GM13977 (cell line): ENCODE measurements at places on chromosomes 13 and 19.

DNA sequence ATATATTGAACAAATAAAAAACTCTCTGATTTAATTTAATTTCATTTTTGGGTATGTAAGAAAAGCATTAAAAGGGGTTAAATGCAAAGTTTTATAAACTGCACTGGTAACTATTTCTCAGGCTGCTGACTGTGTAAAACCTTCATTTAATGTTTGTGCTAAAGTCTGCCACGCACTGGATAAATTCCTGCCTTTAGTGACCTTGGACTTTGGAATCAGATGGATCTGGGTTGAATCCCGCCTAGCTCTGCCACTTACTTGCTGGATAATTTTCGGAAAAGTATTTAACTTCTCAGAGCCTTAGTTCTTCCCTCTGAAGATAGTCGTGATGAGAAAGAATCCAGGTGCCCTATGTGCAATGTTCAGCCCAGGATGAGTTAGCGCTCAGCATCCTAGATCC is 58.6 kb downstream of the RASL11A start:
- no peak for DNase-seq

GRCh38 chr13:33547035-33547434 is 261.5 kb upstream of the STARD13 start:
- DNase-seq, result no peak

DNA sequence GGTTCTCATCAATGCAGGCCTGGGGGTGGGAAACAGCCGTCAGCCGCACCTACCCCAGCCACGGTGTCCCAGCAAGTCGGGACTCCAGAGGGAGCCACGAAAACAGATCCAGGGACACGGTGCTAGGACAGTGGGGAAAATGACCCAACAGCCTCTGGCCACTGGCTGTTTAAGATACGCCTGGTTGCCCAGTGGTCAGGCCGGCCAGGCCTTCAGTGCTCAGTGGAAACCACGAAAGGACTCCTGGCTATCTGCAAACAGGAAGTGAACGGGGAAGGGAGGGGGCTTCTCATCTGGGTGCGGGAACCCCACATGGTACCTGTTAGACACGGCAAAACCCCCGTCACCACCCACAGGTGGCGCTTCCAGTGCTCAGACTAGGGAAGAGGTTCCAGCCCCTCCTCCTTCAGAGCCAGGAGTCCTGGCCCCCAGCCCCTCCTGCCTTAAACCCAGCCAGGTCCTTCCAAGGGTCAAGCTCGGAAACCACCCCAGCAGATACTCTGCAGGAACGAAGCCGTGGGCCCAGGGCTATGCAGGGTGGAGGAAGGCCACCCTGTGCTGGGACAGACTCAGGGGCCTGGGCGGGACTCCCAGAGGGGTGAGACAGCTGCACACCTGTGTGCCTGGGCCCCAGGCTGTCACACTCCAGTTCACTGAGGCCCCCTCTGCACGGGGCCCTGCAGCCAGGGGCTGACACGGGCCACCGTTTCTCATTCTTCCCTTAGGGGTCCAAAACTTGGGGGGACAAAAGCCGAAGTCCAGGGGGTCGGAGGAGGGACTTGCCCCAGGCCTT is 4.5 kb downstream of the PPP1R12C start:
- no peak for DNase-seq

DNA sequence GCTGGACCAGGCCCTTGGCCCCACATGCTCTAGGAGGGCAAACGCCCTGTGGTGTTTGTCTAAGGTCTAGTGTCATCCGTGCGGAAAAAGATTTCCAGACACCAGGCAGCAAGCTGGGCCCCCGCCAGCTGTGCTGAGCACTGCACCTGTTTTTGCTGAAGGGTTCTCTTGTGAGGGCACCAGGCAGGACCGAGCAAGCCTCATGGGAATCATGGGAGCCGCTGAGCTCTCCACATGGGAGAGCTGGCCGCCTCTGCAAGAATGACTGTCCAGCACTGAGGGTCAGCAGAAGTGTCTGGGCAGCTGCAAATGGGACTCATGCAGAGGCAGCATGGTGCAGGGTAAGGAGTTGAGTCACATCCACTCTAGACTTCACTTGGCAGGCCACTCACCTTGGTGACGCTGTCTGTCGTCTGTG is 12.0 kb downstream of the B3GNT8 start:
- DNase-seq, result no peak

DNA sequence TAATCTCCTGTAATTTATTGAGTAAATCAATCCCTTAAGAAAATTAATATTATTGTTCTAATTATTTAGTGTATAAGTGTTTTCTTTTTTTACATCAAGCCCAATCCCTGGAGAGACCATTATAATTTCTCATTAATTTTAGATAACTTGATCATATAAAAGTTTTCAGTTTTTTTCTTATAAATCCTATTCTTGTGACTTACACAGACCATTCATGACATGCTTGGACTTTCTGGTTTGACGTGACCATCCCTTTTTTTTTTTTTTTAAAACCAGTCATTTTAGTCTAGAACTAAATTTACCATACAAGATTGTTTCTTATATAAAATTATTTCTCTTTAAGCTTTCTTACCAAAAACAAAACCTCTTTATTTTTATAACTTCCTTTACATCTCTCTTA is 5.4 kb upstream of the MTRF1 start:
- DNase-seq, result no peak

GRCh38 chr19:17411801-17412200 is 6.4 kb upstream of the BST2 start:
- no peak for DNase-seq

- DNase-seq, result no peak
These were observed 5.2 kb downstream of the POLRMT start for GRCh38 chr19:628168-628567.

- no peak for DNase-seq
These were observed 111.4 kb upstream of the FRY start for GRCh38 chr13:31919971-31920726.

- DNase-seq, result no peak
These were observed 1183.3 kb downstream of the SLITRK1 start for GRCh38 chr13:82698941-82699340.
